Osteocyte (in vitro differentiated cells): ENCODE measurements at places on chromosomes 4 and X.

DNA sequence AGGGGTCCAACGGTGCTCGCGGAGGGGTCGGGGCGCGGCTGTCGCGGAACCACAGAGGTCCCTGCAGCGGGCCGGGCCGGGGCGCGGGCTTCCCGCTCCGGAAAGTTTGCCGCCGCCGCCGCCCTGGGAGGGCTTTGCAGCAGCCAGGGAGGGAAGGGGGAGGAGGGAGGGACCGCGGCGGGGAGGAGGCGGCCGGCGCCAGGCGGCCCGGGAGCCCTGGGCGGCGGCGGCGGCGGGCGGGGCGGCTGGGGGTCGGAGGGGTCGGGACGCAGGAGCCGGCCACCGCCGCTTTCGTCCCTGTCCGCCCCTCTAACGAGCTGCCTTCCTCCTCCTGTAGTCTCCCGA is 375 bp downstream of the FGFR3 start:
- DNase-seq: no peak

- DNase-seq: no peak
Measured at GRCh38 chr4:157896726-157897125, 276.1 kb downstream of the GASK1B start.

DNA sequence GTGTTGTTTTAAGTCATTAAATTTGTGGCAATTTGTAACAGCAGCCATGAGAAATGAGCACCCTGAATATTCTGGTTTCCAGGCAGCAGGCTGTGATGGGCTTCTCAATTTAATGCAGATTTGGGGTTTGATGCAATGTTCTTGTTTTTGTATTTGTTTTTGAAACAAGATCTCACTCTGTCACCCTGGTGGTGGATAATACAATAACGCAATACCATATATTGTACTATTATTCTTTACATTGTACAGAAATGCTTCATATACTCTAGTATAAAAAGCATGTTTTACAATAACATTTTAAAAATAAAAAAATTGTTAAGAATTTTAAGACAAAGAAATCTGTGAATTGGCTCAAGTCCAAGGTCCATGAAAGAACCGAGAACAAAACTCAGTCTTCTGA is 129.1 kb downstream of the USP46 start:
- DNase-seq: no peak

- no peak for DNase-seq
Measured at GRCh38 chr4:123621072-123621705, 224.6 kb downstream of the SPRY1 start.

GRCh38 chr4:173626277-173626676 is 96.2 kb upstream of the HAND2 start:
- no peak for DNase-seq

- no peak for DNase-seq
Measured at GRCh38 chr4:184053434-184053833, 148.3 kb downstream of the STOX2 start.

GRCh38 chrX:22467571-22467970 is 194.9 kb downstream of the CBLL2 start:
- no peak for DNase-seq

DNA sequence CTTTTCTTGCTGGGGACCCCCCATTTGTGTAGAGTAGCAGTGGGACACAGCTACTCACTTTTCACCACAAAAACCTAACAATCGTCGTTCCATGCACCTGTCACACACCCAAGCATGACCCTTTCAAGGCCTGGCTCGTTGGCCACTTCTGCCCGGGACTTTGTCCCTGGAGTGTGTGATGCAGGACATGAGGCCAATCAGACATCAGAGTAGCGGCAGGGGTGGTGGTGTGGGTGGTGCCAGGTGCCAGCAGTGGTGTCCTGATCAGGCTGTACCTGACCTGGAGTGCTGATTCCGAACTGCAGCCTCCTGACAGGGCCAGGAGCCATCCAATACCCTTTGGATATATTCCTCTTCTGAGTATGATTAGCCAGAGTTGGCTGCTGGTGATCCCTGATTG is 23.1 kb upstream of the PROM1 start:
- DNase-seq: no peak

DNA sequence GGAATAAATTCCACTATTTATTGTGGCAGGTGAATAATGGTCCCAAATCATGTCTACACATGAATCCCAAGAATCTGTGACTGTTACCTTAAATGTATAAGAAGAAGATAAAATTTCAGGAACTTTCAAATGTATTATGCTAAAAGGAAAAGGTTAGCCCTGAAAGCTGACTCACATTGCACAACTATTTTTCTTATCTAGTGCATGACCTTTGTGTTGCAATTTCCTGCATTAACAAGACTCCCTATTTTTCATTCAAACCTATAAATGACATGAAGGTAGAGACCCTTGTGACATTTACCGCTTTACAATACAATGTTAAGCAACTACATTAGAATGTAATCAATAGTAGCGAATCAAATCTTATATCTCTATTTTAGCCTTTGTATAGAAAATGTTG is 36.7 kb downstream of the UBQLN2 start:
- DNase-seq: no peak

- DNase-seq: no peak
Measured at GRCh38 chr4:166903408-166903807, 330.9 kb downstream of the SPOCK3 start.

- peak; percentile 51 for DNase-seq
Measured at GRCh38 chrX:150080497-150080896, 142.2 kb upstream of the EOLA2 start.

DNA sequence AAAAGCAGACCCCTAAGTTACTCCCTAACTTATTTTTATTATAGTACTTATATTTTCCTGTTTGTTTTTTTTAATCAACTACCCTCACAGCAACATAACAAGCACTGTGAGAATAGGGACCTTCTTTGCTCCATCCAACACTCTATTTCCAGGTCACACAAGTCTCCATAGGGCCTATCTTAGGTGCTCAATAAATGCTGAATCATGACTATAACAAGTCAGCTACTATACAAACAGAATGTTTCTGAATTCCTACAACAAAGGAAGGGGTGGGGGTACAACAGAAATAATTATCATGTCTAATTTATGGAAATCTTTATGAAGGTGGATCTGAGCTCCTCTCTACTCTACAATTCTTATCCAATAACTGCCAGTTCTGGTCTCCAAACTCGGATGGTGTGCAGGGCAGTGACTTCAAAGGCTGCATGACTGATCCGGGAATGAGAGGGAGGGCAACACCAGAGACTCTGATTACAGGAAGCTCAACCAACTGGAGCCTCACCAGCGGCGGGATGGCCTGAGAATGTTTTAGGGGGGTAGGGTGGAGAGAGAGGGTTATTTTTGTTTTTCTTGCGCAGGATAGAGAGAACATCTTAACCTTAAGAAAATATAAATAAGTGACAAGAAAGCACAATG is 71.1 kb downstream of the HADH start:
- no peak for DNase-seq

- no peak for DNase-seq
Measured at GRCh38 chrX:147935156-147935758, 23.5 kb downstream of the FMR1 start.

- DNase-seq: no peak
Measured at GRCh38 chrX:68193234-68193633, 240.1 kb downstream of the OPHN1 start.

GRCh38 chrX:41887691-41888090 is 35.7 kb downstream of the CASK start:
- no peak for DNase-seq

- no peak for DNase-seq
Measured at GRCh38 chrX:113274345-113274744, 433.7 kb upstream of the AMOT start.

DNA sequence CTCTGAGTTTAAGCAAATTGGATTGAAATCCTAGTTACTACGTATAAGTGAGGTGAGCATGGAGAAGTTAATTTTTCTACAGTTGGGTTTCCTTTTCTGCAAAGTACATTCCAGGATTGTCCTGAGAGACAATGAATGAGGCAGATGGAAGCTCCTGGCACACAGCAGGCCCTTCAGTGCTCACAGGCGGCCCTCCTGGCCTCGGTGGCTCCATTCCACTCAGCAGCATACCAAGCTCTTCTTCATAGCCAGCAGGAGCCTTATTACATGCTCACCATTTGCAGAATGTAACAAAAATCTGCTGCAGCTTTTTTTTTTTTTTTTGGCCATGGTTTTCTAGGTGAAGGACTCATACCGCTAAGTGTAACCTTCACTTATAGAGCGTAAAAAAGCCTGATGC is 113.2 kb upstream of the FAM9B start:
- no peak for DNase-seq

DNA sequence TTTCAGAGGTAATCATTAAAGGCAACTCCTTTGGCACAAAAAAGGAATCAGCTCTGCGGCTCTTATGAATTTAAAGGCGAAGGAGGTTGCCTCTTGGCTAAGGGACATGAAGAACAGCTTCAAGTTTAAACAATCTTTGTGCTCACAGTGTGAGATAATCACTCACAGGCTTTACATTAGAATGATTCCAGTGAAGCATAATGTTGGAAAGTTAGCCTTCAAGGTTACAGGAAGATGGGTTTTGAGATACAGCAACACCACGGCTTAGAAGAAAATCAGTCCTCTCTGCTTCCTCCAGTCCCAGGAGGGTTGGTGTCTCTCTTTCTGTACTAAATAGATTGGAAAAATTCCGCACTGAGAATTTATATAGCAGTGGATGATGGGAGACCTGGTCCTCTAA is 11.6 kb upstream of the SCD5 start:
- DNase-seq: no peak

- DNase-seq: no peak
Measured at GRCh38 chrX:42967681-42968300, 189.8 kb upstream of the PPP1R2C start.

- no peak for DNase-seq
Measured at GRCh38 chrX:19907794-19908193, 20.4 kb upstream of the SH3KBP1 start.

GRCh38 chrX:110407910-110408545 is 49.4 kb downstream of the RTL9 start:
- DNase-seq: no peak

DNA sequence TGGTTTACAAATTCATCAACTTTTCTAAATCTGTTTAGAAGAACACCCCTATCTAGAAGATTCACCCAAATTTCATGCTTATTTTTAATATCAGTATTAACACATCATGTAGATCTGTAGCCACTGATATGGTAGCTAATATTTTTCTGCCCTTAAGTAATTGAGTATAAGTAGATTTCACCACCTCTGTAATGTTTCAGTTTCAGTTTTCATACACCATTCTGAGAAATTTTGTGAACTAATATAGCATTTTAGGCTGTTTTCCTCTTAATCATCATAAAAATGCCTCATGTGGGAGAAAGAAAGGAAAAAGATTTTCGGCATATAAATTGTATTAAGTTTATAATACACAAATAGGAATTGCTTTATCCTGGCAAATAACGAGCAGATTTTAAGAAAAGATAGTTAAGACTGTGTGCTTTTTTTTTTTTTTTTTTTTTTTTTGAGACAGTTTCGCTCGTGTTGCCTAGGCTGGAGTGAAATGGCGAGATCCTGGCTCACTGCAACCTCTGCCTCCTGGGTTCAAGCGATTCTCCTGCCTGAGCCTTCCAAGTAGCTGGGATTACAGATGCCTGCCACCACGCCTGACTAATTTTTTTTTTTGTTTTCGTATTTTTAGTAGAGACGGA is 21.4 kb upstream of the RBPJ start:
- no peak for DNase-seq

GRCh38 chrX:24479924-24480323 is 14.8 kb downstream of the PDK3 start:
- DNase-seq: no peak

GRCh38 chr4:26319467-26319948 is 1.3 kb upstream of the RBPJ start:
- DNase-seq: peak; percentile 99

- DNase-seq: no peak
Measured at GRCh38 chrX:136783159-136783558, 2.4 kb upstream of the ARHGEF6 start.

GRCh38 chr4:76084542-76084941 is 10.0 kb downstream of the ART3 start:
- DNase-seq: no peak

DNA sequence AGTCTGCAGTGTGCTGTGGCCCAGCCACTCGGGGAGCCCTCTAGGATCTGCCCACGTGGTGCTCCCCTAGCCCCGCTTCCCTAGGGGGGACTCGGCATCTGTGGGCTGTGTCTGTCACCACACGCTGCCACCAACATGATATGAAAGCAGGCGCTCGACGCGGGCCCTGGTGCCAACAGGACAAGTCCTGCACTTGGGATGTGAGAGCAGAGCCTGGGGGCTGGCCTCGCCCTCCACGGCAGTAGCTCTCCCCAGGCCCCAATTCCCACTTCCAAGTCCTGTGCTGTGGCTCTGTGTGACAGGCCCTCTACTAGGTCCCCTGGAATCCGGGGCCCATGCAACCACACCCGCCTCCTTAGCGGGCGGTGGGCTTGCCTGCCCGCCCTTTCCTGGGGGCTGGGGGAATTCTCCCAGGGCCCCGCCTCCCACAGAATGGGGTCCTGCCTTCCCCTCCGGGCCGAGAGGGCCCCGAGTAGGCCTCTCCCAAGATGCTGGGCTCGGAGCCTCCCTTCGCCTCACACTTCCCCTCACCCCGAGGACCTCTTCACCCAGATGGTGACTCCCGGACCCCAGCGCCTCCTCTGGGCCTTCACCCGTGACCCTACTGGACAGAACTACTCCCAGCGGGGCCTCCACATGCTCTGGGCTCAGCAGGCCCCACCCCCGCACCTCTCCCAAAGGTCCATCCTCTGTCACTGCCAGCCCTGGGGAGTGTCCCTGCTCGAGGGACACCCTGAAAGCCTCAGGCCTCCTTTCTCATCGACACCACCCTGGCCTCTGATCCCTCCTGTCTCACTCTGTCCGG is 11.2 kb downstream of the LRPAP1 start:
- DNase-seq: no peak

DNA sequence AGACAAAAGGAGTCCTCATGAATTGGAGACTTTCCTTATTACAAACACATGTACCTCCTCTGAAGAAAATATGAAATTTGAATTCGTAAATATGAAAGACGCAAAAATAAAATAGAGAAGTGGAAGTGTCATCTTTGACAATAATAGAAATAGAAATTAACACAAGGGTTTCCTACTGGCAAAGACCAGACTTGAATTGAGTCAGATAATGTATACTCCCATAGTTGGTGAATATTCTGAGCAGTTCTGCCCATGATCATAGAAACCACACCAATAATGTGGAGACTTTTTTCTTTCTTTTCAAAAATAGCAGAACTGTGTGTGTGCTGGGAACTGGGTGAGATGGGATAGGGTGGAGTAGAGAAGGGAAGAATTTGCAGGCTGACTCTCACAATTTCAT is 277.7 kb upstream of the TET2 start:
- DNase-seq: no peak

DNA sequence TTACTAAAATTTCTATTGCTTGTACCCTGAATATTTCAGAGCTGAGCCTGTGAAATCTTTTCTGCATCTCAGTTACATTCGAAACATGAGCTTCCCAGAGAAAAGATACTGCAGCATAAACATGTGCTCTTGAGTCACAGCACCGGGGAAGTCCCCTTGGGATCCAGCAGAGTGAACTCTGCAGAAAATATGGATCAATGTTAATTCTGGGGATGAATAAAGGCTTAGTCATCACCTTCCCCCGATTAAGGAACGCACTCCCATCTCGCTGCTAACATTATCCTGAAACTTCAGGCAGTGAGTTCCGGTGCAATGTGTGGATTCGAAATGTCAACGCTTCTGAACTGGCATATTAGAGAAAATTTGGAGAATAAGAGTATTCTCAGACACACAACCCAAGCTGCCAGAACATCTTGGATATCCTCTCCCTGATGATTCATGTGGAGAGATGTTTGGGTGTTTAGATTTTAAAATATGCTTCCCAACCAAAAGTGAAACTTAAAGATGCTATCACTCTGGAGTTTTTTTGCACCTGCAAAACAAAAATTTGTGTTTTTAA is 90.8 kb downstream of the IRF2 start:
- no peak for DNase-seq
